Cardiac ventricle fibroblast (primary cell): ENCODE measurements at places on chromosomes 7 and 10. TPM values are rescaled to one million over a fixed set of nuclear protein-coding genes. Genes with fewer than 3 reads are reported as not detected.

ACTR3C gene
- total RNA-seq = under 0.01 TPM in 1 of 2 replicates, not detected in the other

SPDYE2B gene
- total RNA-seq = not detected in 2 replicates

TEX36 gene
- not detected in 2 replicates for total RNA-seq

GIMAP6 gene
- 1.9 and 2.6 TPM in 2 replicates for total RNA-seq

GIMAP5 gene
- total RNA-seq = 0.15 and 1.4 TPM in 2 replicates

COL13A1 gene
- total RNA-seq = 7.6 and 17.7 TPM in 2 replicates

PIK3AP1 gene
- not detected in 2 replicates for total RNA-seq

SPDYE11 gene
- not detected in 2 replicates for total RNA-seq

PTN gene
- total RNA-seq = 6.3 and 6.7 TPM in 2 replicates

C7orf33 gene
- total RNA-seq = not detected in 2 replicates

ZNF518A gene
- total RNA-seq = 5.9 and 6.6 TPM in 2 replicates

CYP2C19 gene
- total RNA-seq = not detected in 2 replicates

PYROXD2 gene
- total RNA-seq = 3.6 and 4.8 TPM in 2 replicates

ACTL6B gene
- not detected in 2 replicates for total RNA-seq

RASA4B gene
- 2.6 and 5.3 TPM in 2 replicates for total RNA-seq

CYP3A7 gene
- not detected in 2 replicates for total RNA-seq

SPDYE9 gene
- total RNA-seq = not detected in 2 replicates

RBM20 gene
- total RNA-seq = not detected in 2 replicates

GSTO2 gene
- total RNA-seq = 0.25 and 0.54 TPM in 2 replicates

ADIRF gene
- total RNA-seq = 13.2 and 14.4 TPM in 2 replicates

AHCYL2 gene
- 6.9 and 11.6 TPM in 2 replicates for total RNA-seq

EIF3B gene
- 129 and 133 TPM in 2 replicates for total RNA-seq

PON1 gene
- not detected in 2 replicates for total RNA-seq

LEP gene
- not detected in 2 replicates for total RNA-seq

TMEM254 gene
- total RNA-seq = 13.1 and 13.5 TPM in 2 replicates

NXPH1 gene
- total RNA-seq = not detected in 2 replicates

FAM131B gene
- 0.94 and 1.5 TPM in 2 replicates for total RNA-seq

VSTM4 gene
- 5.1 and 5.3 TPM in 2 replicates for total RNA-seq

MPP7 gene
- not detected in 2 replicates for total RNA-seq

PDE1C gene
- total RNA-seq = 9.3 and 11.1 TPM in 2 replicates

ZC3HAV1L gene
- 38.6 and 51.8 TPM in 2 replicates for total RNA-seq

CARD11 gene
- under 0.01 TPM in 1 of 2 replicates, not detected in the other for total RNA-seq

PLAC9 gene
- 116 and 174 TPM in 2 replicates for total RNA-seq

SVIL gene
- total RNA-seq = 86.8 and 88.3 TPM in 2 replicates

DMBT1 gene
- not detected in 2 replicates for total RNA-seq

NEUROG3 gene
- total RNA-seq = not detected in 2 replicates

ADAM8 gene
- total RNA-seq = 0.34 and 1.2 TPM in 2 replicates

MBLAC1 gene
- 4.6 and 5.7 TPM in 2 replicates for total RNA-seq

ANKRD61 gene
- total RNA-seq = not detected in 2 replicates

CRYGN gene
- total RNA-seq = 0.10 TPM in 1 of 2 replicates, not detected in the other

CRHR2 gene
- not detected in 2 replicates for total RNA-seq
